ENCODE measurements at places on chromosomes 6 and 20.

DNA sequence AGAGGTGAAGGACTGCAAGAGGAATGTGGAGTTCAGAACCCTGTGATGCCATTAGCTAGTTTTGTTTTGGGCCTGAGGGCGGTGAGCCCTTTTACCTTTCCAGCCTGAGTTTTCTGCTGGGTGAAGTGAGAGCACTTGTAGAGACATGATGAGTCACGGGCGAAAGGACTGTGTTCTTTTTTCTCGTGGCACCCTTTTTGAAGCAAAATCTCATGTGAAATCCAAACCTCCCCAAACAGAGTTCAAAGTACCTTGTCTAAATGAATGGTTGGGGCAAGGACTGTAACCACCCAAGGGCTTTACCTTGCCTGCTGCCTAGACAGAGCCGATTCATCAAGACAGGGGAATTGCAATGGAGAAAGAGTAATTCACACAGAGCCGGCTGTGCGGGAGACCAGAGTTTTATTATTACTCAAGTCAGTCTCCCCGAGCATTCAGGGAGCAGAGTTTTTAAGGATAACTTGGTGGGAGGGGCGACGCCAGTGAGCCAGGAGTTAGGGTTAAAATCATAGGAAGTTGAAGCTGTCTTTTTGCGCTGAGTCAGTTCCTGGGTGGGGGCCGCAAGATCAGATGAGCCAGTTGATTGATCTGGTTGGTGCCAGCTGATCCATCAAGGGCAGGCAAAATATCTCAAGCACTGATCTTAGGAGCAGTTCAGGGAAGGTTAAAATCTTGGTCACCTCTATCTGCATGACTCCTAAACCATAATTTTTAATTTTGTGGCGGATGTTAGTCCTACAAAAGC lies 25.8 kb downstream of the SAMD5 start:
- no peak for DNase-seq

GRCh38 chr6:209432-210103 lies 82.7 kb upstream of the DUSP22 start:
- DNase-seq = no peak

DNA sequence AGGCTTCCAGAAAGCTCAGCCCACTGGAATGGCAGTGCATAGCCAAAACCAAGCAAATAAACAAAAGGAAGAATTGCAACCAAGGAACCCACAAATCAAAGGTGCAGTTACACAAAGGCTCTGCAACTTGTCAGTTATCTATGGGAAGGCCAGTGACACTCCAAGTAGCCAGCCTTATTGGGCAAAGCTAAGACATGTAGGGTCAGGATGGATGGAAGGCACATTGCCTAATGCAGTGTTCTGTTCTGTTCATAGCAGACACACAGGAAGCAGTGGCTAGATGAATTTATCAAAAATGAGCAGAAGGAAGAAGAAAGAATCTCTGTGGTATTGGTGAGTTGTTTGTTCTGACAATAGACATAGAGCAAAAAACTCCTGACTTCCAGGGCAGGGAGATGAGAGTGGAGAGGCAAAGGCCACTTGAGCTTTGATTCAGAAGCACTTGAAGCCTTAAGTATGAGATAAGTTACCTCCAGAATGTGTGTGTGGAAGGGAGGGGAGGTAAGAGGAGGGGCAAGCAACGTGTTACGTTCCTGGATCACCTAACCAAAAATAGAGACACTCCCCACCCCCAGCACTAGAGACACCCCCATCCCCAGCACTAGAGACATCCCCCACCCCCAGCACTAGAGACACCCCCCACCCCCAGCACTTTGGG lies 57.9 kb upstream of the AKAP12 start:
- DNase-seq = no peak

GRCh38 chr20:15616626-15617025 lies 956.6 kb downstream of the KIF16B start:
- no peak for DNase-seq

- no peak for DNase-seq
Observed at GRCh38 chr6:36691612-36692011, 6.0 kb upstream of the RAB44 start.

- no peak for DNase-seq
Observed at GRCh38 chr6:25137480-25137879, 141.7 kb upstream of the CARMIL1 start.

- no peak for DNase-seq
Observed at GRCh38 chr6:123804787-123805540, 1.3 kb downstream of the NKAIN2 start.

- DNase-seq = no peak
Observed at GRCh38 chr6:17684134-17684533, 22.6 kb downstream of the NUP153 start.

- no peak for DNase-seq
Observed at GRCh38 chr6:96301023-96301422, 220.6 kb upstream of the UFL1 start.

DNA sequence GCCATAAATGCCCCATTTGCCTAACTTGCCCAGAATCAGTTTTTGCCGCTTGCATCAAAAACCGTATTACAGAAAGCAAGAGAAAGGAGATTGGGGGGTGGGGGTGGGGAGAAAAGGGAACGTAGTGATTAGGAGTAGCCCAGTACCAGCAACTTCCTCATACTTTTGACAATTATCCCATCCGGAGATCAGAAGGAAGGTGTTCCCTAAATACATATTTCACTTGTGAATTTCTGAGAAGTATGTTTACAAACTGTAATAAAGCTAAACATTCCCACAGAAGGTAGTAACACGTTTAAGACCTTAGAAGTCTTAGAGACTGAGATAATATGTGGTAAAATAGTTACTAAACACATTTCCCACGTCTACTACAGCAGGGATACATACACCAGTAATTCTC lies 14.5 kb downstream of the PREP start:
- no peak for DNase-seq

DNA sequence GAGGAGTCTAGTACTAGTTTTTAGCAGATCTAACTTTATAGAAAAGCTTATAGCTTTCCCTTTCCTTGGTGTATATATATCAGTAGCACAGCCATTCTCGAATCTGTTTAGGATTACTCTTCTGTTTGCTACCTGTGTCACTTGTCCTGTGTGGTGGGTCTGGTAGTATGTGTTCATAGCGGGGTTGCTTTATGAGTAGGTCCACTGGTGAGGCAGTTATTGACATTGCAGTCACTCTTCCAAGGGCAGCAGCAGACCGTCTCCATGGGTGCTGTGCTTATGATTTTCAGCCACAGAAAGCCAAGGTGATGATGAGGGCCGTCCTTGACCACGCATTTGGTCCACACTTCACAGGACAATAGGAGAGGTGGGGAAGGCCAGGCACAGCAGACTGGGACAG lies 171.5 kb downstream of the CDKAL1 start:
- DNase-seq = no peak

DNA sequence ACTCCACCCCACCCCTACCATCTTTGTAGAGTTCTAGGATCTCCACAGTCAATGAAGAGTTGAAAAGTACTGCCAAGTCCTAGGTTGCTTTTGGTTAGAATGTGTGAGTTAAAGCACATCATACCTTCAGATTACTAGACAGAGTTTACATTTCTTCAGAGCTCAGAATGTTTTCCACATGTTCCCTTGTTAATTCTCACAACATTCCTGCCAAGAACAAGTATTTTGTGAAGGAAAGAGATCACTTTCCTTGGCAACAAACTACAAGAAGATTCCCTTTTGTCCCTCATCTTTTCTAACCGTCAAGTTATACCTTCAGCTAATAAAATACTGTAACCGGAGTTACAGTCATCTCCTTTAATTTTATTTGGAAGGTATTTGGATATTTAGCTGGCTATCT lies 266.8 kb downstream of the ZFAND3 start:
- DNase-seq = no peak

DNA sequence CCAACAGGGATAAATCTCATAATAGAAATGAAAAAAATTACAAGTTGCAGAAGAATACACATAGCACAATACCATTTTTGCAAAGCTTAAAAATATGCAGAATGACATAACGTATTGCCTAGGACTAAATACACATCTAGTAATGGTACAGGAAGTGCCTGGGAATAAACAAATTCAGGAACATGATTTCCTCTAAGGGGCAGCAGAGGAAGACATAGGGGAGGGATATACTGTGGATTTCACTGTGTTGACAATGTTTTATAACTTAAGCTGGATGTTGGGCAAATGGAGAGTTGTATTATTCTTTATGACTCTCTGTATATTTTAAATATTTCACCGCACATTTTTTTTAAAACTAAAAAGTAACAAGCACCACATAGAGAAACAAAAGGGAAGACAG lies 5.6 kb upstream of the GLO1 start:
- DNase-seq = no peak

- DNase-seq = no peak
Observed at GRCh38 chr6:156107624-156108101, 652.0 kb upstream of the NOX3 start.

- no peak for DNase-seq
Observed at GRCh38 chr20:25576783-25577530, 8.4 kb downstream of the NINL start.

GRCh38 chr20:61777773-61778494 lies 287.7 kb downstream of the TAF4 start:
- DNase-seq = no peak

DNA sequence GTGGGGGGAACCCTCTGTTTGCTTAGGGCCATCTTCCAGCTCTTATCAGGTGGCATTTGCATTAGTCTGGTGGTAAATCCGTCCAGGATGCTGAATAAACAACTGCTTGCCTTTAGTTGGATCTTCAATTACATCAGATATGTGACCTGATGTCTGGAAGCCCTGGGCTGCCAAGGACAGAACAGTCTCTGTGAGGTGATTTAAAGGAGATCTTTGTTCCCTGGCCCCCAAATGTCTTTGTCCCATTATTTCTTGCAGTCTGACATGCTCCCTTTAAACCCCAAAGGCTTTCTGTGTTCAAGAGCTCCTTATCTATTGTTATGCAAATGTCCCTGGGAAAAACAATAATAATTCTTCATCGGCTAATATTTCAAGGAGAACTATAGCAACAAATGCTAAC lies 84.6 kb upstream of the SPTLC3 start:
- no peak for DNase-seq

DNA sequence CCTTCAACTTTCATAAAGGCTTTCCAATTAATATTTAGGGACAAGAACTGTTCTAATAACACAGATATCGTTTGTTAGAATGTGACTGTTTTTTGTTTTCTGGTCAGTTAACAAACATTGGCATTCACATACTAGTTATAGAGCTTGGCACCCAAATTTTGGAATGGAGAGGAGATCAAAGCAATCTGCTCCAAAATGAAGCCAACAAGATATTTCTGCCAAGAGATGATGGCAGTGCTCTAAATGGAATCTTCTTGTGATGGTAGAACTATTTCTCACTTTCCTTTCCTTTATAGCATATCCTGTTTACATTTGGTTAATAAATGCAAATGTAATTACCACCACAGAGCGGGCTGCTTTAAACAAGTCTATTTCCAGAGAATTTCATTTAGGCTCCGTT lies 208.3 kb upstream of the RIMS1 start:
- no peak for DNase-seq

DNA sequence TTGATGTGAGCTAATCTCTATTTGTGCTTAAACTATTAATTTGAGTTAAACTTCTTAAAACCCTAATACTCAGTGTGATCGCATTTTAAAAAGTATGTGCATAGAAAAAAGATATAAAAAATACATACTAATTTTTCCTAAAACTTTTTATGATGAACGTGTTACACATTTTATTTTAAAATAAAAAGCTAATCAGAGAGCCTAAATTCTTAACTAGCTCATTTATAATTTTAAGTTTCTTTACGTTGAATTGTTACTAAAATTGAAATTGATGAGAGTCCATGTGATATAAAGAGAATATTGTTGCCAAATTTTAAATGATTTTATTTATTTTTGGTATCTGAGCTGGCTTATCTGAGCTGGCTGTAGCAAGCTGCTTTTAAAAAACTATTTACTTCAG lies 6.6 kb downstream of the MAP3K4 start:
- no peak for DNase-seq

GRCh38 chr6:169794317-169795055 lies 43.1 kb downstream of the ERMARD start:
- no peak for DNase-seq

GRCh38 chr20:35704514-35705261 lies 5.5 kb downstream of the ROMO1 start:
- no peak for DNase-seq

DNA sequence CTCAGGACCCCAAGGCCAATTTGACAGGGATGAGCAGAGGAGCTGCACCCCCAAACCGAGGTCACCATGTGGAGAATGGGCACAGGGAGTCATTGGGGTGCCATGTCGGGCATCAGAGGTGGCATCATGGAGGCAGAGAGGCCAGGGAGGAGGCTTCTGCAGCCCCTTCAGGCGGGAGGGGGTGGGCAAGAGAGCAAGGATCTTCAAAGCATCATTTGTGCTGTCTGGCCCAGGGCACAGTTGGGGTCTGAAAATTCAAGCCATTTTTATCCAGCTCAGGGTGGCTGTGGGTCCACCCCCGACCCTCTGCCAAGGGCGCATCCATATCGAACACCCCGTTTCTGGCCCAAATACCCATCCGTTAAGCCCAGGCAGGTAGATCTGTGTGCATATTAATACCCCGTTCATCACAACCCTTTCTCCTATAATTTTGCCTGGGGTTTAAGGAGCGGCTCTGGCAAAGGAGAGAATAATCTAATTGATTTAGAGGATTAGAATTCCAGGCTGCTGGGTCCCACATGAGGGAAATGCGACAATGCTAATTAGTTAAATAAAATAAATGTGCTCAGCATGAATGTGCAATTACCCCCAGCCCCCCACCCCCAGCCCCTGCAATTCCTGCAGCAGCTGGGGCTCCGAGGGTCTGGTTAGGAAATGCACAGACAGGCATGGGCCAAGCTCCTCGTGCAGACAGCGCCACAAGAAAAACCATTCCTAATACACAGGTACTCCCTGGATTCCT lies 31.9 kb downstream of the VSTM2L start:
- no peak for DNase-seq

GRCh38 chr6:4903751-4904370 lies 100.0 kb downstream of the RPP40 start:
- no peak for DNase-seq

- no peak for DNase-seq
Observed at GRCh38 chr6:23319582-23319981, 750.2 kb downstream of the HDGFL1 start.

- no peak for DNase-seq
Observed at GRCh38 chr6:16483315-16483875, 245.0 kb downstream of the GMPR start.

- no peak for DNase-seq
Observed at GRCh38 chr6:91678679-91679446, 1092.0 kb upstream of the MAP3K7 start.

DNA sequence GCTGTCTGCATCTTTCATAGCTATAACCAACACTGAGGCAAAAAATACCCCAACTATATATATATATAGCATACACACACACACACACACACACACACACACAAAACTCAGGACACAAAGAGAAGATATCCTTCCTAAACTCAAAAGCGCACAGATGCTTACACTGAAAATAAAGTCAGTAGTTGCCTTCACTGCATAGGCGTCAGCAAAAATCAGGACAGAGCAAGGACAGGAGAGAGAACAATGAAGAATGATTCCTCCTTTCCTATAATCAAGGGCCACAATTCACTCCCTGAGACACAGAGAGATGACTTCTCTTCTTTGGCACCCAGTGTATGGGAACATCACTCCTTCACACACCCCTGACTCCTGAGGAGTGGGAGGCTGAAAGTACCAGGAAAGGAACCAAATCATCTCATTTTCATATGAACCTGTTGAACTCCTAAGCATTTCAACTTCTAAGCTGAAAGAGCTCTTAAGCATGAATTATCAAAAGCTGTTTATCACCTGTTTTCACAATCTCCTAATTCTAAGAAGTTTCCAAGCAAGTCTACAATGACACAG lies 141.4 kb downstream of the HIVEP2 start:
- DNase-seq = no peak
